Pancreas (tissue), 10 donors: ENCODE measurements at places on chromosomes 11 and 22. TPM values are rescaled to one million over a fixed set of nuclear protein-coding genes. Genes with fewer than 3 reads are reported as not detected.

GRCh38 chr11:43933608-43934551 lies 8.6 kb upstream of the C11orf96 start:
- no peaks in the 10 kb centered on the region for H3K27me3 ChIP-seq
- no peaks in the 10 kb centered on the region for H3K36me3 ChIP-seq
- no peak overlapping the region for H3K27ac ChIP-seq
- DNase-seq = no peak

- no peak for DNase-seq
- no peak overlapping the region for H3K27ac ChIP-seq
- no peaks in the 10 kb centered on the region for H3K27me3 ChIP-seq
- H3K4me3 ChIP-seq = no peak overlapping the region
These were observed 31.6 kb upstream of the ETS1 start for GRCh38 chr11:128619007-128619406.

TUBA8 gene
- total RNA-seq = 2.8 TPM

DNA sequence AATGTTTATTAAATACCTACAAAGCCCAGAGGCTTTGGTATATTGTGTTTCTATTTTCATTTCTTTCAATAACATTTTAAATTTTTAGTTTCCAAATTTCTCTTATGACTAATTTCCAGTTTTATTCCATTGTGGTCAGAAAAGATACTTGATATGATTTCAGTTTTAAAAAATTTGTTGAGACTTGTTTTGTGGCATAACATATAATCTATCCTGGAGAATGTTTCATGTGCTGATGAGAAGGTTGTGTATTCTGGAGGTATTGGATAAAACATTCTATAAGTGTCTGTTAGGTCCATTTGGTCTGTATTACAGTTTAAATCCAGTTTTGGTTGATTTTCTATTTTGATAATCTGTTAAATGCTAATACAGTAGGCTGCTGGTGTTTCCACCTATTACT lies 9.8 kb upstream of the RAG1 start:
- no peaks in the 10 kb centered on the region for H3K36me3 ChIP-seq
- no peak overlapping the region for H3K4me3 ChIP-seq
- no peak for DNase-seq
- H3K27ac ChIP-seq = no peak overlapping the region
- H3K4me1 ChIP-seq = no peaks in the 10 kb centered on the region

GRCh38 chr22:40747361-40747760 lies 68.1 kb downstream of the MCHR1 start:
- no peaks in the 10 kb centered on the region for H3K27me3 ChIP-seq
- H3K27ac ChIP-seq = no peak overlapping the region
- no peak for DNase-seq
- no peak overlapping the region for H3K4me3 ChIP-seq
- no peaks in the 10 kb centered on the region for H3K4me1 ChIP-seq
- no peaks in the 10 kb centered on the region for H3K36me3 ChIP-seq

DNA sequence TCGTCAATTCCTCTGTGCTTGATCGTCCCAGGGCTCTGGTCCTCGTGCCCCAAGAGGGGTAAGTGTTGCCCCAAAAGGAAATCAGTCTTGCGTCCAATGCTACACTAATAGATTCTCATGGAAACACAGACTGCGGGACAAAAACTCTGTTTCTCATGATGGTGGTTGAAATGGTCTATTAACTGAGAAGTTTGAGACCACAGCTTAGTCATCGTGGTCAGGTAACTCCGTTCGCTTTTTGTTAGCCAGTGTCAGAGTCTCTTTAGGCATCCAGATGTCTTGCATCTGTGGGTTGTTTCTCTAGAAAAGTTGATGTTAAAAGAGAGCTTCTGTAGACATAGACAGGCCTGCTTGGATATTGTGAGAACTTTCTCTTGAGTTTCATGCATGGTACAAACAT lies 104.6 kb upstream of the SORL1-AS1 start:
- H3K36me3 ChIP-seq = no peaks in the 10 kb centered on the region
- H3K4me1 ChIP-seq = no peaks in the 10 kb centered on the region
- H3K27ac ChIP-seq = no peak overlapping the region
- H3K27me3 ChIP-seq = no peaks in the 10 kb centered on the region
- no peak for DNase-seq

- no peaks in the 10 kb centered on the region for H3K27me3 ChIP-seq
- peaks cover 22% of the 10 kb centered on the region for H3K4me1 ChIP-seq
- DNase-seq = peak; percentile 94
These were observed 18.4 kb downstream of the BCL9L start for GRCh38 chr11:118907051-118908042.

DNA sequence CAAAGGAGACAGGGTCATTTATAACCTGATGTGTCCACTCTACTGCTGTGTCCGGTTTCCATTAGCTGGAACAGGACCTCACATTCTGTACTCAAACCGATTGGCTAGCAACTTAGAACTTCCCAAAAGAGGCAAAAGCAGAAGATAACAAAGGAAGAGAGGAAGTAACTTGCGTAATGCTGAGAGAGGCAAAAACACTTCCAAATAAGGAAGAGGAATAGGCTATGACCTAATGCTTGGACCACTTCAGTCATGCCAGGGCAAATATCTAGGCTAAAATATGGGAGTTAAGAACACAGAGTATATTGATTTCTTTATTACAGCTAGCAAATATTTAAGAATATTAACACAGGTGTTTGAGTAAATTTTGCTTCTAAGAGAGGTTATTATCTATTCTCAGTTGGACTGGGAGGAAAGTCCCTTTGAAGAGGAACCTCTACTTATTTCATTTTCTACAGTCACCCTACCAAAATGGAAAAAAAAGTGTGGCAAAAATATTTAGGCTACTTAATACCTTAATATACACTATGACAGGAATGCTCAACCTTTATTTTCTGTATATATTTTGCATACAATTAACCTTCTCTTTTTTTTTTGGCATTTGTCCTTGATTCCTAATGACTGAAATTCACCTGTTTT lies 499.8 kb upstream of the CHORDC1 start:
- no peak for DNase-seq
- no peak overlapping the region for H3K27ac ChIP-seq
- H3K36me3 ChIP-seq = no peaks in the 10 kb centered on the region
- H3K4me3 ChIP-seq = no peak overlapping the region
- H3K27me3 ChIP-seq = no peaks in the 10 kb centered on the region
- H3K4me1 ChIP-seq = no peaks in the 10 kb centered on the region

DNA sequence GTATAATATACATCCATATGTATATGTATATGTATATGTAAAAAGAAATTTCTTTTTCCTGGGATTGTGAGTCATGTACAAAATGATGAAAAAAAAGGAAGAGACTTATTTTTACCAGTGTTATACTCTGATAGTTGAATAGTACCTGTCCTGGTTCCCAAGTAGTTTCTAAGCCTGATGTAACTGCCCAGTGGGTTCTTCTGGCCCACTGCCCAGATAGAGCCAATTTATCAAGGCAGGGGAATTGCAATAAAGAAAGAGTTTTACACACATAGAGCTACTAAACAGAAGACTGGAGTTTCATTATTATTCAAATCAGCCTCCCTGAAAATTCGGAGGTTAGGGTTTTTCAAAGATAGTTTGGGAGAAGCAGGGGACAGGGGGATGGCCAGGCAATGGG lies 29.1 kb upstream of the NARS2 start:
- H3K27ac ChIP-seq = no peak overlapping the region
- no peaks in the 10 kb centered on the region for H3K27me3 ChIP-seq
- no peaks in the 10 kb centered on the region for H3K36me3 ChIP-seq
- H3K4me3 ChIP-seq = no peak overlapping the region
- no peak for DNase-seq

DNA sequence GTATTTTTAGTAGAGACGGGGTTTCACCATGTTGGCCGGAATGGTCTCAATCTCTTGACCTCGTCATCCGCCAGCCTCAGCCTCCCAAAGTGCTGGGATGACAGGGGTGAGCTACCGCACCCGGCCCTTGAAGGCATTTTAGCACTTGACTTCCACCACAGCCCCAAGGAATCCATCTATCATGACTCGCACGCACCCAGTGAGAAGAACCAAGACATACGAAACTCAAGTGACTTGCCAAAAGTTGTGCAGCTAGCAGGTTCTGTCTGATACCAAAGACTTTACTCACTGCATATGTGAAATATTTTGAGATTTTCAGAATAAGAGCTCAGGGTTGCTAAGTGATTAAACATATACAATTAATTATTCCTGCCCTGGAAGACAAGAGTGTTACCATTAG lies 21.0 kb downstream of the FLI1 start:
- no peak for DNase-seq
- H3K36me3 ChIP-seq = no peaks in the 10 kb centered on the region
- no peak overlapping the region for H3K27ac ChIP-seq
- no peaks in the 10 kb centered on the region for H3K27me3 ChIP-seq

- peak overlapping the region; percentile 63 for H3K27ac ChIP-seq
- H3K4me3 ChIP-seq = no peak overlapping the region
- peaks cover 58% of the 10 kb centered on the region for H3K4me1 ChIP-seq
- H3K36me3 ChIP-seq = no peaks in the 10 kb centered on the region
- DNase-seq = peak; percentile 25
These were observed 40.3 kb upstream of the GRAMD4 start for GRCh38 chr22:46579751-46580449.

- H3K27ac ChIP-seq = no peak overlapping the region
- H3K36me3 ChIP-seq = no peaks in the 10 kb centered on the region
- H3K4me1 ChIP-seq = no peaks in the 10 kb centered on the region
- H3K4me3 ChIP-seq = no peak overlapping the region
- no peaks in the 10 kb centered on the region for H3K27me3 ChIP-seq
These were observed 633.8 kb downstream of the DLG2 start for GRCh38 chr11:84993386-84993785.

POTEH gene
- not detected for total RNA-seq

DLG2 gene
- total RNA-seq = 4.8 TPM

DNA sequence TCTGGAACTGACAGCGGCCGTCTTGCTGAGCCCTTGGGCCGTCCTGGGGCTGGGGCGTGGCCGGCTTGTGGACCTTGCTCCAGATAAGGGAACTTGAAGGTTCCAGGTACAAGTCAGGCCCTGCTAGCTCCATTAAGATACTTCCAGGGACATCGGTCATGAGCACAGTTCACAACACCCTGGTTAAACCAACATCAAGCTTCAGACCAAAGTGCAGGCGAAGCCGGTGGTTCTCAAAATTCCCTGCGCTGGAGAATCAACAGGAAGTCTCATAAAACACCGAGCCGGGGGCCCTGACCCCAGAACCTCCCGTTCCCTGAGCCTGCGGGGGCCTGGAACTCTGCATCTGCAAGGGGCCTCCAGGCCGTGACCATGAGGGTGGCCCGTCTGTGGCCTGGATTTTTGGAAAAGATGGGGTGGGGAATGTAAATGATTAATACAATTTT lies 1043.8 kb downstream of the BRD1 start:
- no peaks in the 10 kb centered on the region for H3K36me3 ChIP-seq
- no peak overlapping the region for H3K4me3 ChIP-seq
- no peaks in the 10 kb centered on the region for H3K4me1 ChIP-seq
- no peak overlapping the region for H3K27ac ChIP-seq
- no peak for DNase-seq

DNA sequence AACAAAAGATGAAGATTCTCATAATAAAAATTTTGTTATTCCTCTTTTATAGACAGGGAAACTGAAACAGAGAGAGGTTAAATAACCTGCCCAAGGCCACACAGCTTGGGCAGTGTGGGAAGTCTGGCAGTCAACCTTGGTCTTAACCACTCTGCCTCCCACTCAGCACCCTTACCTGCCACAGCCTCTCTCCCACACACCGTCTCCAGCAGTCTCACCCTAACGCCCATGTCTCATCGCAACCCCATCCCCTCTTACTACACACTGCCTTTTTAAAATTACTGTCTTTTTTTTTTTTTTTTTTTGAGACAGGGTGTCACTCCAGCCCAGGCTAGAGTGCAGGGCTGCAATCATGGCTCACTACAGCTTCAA lies 25.0 kb downstream of the ARRB1 start:
- no peaks in the 10 kb centered on the region for H3K36me3 ChIP-seq
- no peaks in the 10 kb centered on the region for H3K27me3 ChIP-seq
- H3K27ac ChIP-seq = peak overlapping the region; percentile 7

DNA sequence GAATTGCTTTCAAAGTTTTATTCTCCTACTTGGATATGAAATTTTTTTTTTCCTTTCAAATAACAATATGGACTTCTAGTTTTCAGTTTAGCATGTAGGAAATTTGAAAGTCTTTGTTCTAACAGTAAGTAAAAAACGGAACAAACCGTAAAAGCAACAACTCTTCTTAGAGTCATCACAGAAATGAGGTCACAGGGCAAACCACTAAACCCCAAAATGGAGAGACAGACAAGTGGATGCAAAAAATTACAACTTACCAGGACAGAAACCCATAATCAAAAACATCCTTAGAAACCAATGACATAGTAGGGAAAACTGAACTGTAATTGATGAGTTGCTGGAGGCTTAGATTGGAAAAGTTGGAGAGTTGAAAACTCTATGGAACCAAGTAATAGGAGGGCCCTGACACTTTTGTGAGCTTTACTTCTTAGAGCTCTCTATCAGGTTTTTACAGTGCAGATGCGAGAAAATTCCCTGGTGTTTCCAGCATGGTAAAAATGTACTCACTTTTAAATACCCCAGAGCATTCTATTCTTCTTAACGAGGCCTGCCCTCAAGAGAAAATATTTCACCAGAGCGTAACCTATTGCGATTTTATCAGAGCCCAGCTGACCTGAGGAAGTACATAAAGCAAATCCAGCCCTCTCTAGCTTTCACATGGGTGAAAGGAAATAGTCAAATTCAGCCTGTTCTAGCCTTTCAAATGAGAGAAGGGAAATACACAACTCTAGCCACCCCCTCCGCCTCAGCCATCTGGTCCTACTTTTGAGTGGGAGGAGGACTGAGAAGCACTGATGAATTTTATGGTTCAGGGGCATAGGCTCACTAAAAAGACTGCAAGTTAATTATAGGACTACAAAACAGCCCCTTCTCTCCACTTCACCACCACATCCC lies 39.1 kb downstream of the CASP12 start:
- no peak overlapping the region for H3K27ac ChIP-seq
- no peaks in the 10 kb centered on the region for H3K27me3 ChIP-seq
- DNase-seq = no peak
- H3K4me3 ChIP-seq = no peak overlapping the region

DNA sequence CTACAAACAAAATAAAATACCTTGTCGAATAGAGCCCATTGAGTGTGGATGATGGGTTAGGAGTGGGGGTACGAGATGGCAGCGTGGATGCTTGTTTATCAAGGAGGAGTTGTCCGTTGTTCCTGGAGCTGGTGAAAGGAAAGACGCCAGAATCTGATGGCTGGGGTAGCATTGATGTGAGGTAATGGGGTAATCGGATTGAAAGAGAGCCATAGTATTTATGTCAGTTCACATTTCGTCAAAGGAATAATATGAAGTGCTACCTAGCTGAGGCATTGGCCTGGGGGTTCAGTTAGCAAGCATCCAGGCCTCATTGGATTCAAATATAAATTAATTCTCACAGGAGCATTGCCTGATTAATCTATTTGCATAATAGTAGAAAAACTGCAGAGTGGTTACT lies 16.9 kb upstream of the DBX1 start:
- no peak for DNase-seq
- no peaks in the 10 kb centered on the region for H3K36me3 ChIP-seq
- no peaks in the 10 kb centered on the region for H3K27me3 ChIP-seq

DMC1 gene
- not detected for total RNA-seq

- H3K27me3 ChIP-seq = no peaks in the 10 kb centered on the region
- no peak overlapping the region for H3K4me3 ChIP-seq
- DNase-seq = no peak
- no peaks in the 10 kb centered on the region for H3K36me3 ChIP-seq
- peaks cover 26% of the 10 kb centered on the region for H3K4me1 ChIP-seq
These were observed 5.2 kb downstream of the POLD4 start for GRCh38 chr11:67347964-67348749.

NECTIN1 gene
- 16.2 TPM for total RNA-seq

GRCh38 chr22:43008509-43008908 lies 6.4 kb downstream of the PACSIN2 start:
- H3K36me3 ChIP-seq = no peaks in the 10 kb centered on the region
- DNase-seq = no peak
- peaks cover 91% of the 10 kb centered on the region for H3K4me1 ChIP-seq
- peak overlapping the region; percentile 76 for H3K27ac ChIP-seq
- no peaks in the 10 kb centered on the region for H3K27me3 ChIP-seq

SCGB1C1 gene
- not detected for total RNA-seq

KLHL35 gene
- total RNA-seq = 2.5 TPM

PDGFB gene
- total RNA-seq = 2.7 TPM
